ENCODE measurements at places on chromosomes 5 and 9.

GRCh38 chr9:105148328-105149006 is 96.0 kb upstream of the SLC44A1 start:
- DNase-seq: no peak

DNA sequence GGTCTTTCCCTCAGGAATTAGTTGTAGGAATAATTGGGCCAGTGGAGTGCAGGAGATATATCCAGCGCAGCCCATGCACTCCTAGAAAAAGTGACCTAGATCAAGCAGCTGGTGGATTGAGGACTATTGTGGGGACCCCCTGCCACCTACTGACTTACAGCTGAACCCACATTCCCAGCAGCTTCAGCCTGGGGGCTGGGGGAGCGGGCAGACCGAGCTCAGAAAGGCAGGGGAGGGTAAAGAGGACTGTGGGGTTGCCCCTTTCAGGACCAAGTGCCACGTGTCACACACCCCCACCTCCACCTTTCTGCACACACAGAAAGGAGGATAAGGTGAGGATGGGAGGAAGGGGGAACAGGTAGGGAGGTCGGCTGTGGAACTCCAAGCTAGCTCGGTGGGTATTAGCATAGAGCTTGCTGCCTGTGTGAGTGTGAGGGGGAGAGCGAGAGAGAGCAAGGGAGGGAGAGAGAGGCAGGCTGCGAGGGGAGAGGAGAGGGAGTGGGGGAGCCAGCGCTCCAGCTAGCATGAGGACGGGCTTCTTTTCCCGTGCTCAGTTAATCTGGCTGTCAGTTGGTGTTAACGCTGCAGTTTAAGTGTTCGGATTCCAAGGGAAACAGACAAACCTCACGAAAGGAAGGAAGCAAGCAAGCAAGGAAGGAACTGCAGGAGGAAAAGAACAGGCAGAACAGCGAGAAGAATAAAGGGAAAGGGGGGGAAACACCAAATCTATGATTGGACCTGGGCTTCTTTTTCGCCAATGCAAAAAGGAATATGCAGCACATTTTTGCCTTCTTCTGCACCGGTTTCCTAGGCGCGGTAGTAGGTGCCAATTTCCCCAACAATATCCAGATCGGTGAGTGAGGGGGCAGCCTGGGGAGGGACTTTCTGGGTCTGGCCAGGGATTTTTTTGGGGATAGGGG is at the start of gene GRIA1:
Gene GRIA1 (plus strand): TSS at position 553 of the 920 bp plus-strand sequence.
- DNase-seq: no peak

DNA sequence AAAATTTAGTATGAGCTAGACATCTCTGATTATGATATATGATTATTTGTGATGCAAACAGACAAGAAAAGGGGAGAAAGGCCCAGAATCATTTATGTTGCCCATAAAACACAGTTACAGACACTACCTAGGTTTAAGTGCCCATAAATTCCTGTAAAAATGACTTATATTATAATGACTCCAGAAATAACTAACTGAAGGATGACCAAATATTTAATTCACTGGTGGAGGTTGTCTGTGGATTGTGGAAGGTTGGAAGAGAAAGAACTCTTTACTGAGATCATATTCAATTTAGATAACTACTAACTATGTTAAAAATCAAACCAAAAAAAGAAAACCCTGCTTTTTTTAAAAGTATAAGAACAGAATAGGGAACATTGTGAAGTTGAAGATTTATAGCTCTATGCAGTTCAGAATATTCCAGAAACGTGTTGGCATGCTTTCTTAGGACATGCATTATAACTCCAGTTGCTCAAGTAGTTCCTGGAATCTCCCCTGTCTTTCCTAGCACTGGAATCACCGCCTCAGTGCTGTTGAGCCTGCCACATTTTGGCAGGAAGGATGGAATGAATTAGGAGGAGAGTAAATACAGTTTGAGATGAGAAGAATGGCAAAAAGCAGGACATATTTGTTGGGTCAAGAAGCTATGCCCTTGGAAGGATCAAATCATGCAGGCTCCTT is 72.0 kb upstream of the PAPPA start:
- no peak for DNase-seq

- DNase-seq: no peak
Measured at GRCh38 chr9:131982102-131982501, 97.6 kb downstream of the MED27 start.

DNA sequence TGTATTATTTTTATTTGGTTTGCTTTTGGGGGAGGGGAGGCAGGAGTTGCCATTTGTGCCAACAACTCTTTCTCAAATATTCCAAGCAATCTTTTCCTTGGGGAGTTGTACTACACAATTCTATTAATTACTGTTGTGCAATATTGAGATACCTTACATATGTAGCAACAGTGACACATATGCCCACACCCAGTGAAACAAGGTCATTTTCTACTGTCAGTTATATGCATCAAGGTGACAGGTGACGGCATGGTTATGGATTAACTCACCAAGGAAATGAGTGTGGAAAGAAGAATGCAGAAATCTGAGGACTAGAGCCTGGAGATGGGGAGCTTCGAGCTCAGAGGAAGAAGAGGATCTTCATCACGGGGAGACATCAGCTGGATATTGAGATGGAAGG is 17.9 kb upstream of the MSMP start:
- no peak for DNase-seq

- no peak for DNase-seq
Measured at GRCh38 chr5:1840741-1841521, 39.7 kb downstream of the NDUFS6 start.

GRCh38 chr5:138033386-138033808 is 518 bp upstream of the FAM13B start:
- no peak for DNase-seq

DNA sequence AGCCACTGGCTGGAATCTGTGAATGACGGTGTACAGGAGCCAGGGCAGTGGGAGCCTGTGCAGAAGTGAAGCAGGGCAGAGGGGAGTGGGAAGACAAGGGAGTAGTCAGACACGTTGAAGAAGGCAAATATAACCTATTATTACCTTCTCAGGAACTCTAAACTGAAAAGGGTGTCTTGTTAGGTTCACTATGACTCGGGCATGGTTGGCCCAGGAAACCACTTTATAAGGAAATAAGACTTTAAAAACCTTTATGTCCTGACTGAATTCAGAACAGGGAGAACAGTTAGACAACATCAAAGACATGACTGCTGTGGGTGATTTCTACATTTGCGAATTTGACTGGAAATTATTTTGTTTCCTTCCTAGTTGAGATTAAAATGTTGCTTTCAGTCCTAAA is 107.5 kb downstream of the ACER2 start:
- DNase-seq: no peak

DNA sequence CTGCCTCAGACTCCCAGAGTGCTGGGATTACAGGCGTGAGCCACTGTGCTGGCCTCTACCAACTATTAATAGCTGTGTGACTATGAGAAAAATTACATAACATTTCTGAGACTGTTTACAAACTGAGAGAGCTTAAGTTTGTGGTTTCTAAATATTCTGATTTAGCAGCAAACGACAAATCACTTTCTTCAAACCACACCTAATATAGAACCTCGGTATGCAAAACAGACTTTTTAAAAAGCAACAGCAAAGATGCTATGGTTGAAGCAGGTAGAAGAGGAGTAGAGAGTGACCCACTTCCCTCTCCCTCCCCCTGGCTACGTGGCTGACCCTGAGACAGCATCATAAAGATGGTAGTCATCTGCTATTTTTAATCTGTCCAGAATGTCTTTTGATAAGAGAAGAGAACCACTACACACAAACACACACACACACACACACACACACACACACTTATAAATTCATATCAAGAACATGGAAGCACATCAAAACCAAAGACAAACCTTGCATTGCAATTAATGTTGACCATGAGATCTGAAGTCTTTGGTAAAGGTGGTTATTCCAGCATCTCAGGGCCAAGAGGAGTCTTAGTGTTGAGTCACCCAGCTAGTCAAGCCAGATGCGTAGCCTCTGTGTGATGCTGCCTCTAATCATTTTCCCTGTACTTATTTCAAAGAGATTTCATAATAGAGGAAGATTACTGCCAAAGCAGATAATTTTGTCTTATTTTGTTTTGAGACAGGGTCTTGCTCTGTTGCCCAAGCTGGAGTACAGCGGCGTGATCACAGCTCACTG is 58.1 kb upstream of the TMEM215 start:
- no peak for DNase-seq

- no peak for DNase-seq
Measured at GRCh38 chr9:6673326-6674025, 27.9 kb upstream of the GLDC start.

DNA sequence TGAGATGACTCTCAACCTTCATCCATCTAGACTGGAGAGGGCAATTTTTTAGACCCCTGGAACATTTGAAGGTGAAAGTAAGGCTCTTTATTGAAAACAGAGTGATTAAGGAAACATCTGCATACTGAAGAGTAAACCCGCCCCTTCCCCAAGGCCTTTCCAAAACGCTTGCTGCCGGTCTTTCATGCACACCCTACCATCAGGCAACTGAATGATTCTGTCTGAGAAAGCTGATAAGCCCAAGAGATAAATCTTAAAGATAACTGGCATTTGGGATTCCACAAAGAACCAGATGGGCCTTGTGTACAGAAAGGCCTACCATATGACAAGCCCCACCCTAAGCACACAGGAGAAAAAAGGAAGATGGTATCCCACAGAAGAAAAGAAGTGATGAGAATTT is 54.4 kb upstream of the PIK3R1 start:
- DNase-seq: no peak

- no peak for DNase-seq
Measured at GRCh38 chr5:143986516-143987212, 174.7 kb downstream of the HMHB1 start.

- no peak for DNase-seq
Measured at GRCh38 chr9:36560771-36561170, 11.9 kb upstream of the MELK start.

GRCh38 chr9:6498982-6499381 is 86.0 kb downstream of the UHRF2 start:
- DNase-seq: no peak

- no peak for DNase-seq
Measured at GRCh38 chr5:39381376-39381775, 17.1 kb upstream of the C9 start.

- no peak for DNase-seq
Measured at GRCh38 chr5:179054036-179054785, 6.0 kb upstream of the ZNF354C start.

- DNase-seq: no peak
Measured at GRCh38 chr5:72363166-72363802, 43.1 kb downstream of the PTCD2 start.

DNA sequence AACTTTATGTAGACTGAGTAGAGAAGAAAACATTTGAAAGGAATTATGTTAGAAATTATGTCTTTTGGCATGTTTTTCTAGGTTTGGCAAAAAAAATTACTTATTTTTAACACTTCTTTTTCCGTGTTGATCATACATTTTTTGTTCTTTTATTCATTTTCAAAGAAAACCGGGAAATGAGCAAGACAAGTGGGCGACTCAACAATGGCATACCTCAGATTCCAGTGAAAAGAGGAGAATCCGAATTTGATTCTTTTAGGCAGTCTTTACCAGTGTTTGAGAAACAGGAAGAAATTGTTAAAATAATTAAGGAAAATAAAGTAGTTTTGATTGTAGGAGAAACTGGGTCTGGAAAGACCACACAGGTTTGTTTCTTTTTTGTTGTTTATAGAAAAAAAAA is 12.9 kb downstream of the YTHDC2 start:
- DNase-seq: no peak

DNA sequence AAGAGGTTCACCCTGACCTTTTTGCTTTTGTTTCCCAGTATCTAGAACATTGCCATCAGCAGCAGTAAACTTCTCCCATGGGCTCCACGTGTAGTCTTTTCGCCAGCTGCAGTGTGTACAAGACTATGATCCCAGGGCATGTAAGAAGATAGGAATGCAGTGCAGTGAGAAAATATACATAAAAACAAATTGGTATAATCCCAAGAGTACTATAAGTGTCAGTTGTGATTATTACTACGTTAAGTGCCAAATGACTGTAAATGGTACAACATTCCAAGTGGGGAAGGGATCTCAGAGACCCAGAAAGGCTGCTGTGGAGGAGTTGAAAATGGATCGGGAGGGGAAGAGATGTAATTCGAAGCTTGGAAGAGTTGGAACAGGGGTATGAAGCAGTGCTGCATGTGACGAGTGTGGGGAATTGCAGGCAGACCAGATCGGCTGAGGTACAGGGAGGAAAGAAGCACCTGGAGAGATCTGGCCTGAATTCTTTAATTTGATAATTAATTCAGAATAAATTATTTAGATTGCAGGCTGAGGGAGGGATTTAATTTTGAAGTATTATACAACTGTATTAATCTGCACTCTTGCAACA is 95.1 kb downstream of the FBXL7 start:
- DNase-seq: no peak

DNA sequence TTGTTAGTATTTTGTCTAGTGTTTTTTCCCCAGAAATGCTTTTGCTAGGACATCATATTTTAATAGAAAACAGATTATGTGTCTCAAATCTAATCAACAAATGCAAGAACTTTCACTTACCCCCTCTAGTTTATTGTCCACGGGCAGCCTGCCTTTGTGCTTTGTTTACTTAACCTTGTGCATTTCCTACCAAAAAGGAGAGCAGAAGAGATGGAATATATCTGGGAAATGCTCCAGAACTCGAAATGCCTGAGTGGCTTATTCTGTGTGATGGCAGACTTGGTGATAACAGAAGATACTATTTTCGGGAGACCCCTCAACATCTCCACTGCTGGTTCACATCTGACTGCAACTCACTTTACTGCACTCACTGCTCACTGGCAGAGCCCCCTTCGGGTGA is 33.3 kb upstream of the SPDL1 start:
- DNase-seq: no peak

- peak; percentile 15 for DNase-seq
Measured at GRCh38 chr5:161311965-161312364, 234.6 kb downstream of the GABRB2 start.

DNA sequence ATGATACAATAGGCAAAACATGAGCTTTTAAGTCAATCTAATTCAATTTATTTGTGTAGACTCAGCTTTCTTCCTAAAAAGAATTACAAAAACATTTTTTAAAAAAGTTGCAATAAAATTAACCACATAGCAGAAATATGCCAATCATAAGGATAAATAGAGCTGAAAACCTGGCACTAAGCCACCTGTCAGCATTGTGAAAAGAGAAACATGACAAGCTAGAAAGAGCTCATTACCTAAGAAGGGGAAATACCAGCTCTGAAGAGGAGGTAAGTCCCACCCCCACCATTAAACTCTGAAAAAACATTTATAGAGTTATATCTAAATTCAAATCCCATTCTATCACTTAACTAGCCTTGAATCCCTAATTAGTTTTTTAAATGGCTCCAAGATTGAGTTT is 372.9 kb downstream of the OSTF1 start:
- no peak for DNase-seq

DNA sequence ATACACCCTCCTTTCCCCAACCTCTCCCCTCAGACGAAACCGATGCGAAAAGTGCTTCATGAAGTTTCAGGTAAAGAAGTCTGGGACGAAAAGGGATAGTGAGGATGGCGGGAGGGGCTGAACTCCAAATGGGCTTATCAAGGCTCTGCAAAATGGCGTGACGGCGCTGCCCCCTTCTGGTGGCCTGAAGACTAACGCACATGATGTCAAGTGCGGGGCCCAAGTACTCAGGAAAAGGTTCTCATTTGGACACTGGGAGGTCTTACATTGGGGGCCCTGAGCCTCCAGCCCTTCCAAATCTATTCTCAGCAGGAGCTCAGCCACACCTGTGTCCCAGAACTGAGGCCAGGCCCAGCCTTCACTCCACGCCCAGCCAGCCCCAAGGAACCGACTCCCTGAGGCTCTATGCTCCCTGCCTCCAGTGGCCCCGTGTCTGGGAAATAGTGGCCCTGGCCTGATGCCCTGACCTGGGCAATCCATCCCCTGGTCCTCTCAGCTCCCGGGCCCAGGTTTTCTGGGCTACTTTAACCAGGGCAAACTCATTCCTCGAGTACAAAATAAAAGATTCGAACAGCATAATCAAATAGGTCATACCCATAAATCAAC is 119.9 kb downstream of the KCNIP1 start:
- no peak for DNase-seq
